ENCODE measurements at places on chromosomes 7 and 10.

GRCh38 chr7:156019308-156019707, 207.0 kb upstream of the SHH start:
- DNase-seq, result no peak

DNA sequence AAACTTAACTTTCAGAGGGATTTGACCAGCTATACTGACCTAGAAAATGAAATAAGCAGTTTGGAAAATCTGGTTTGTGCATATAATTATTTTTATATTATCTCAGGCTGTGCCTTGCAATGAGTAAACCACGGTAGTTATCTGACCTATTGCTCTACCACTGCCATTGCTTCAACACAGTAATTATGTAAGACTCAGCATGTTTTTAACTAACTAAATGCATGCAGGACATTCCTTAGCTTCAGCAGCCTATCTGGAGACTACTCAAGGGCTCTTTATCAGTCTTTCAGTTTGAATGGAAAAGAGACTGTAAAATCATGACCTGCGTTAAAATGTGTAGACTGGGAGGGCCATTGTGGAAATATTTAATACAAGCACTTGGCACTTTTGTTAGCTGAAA, 22.5 kb downstream of the CHN2 start:
- DNase-seq, result no peak

DNA sequence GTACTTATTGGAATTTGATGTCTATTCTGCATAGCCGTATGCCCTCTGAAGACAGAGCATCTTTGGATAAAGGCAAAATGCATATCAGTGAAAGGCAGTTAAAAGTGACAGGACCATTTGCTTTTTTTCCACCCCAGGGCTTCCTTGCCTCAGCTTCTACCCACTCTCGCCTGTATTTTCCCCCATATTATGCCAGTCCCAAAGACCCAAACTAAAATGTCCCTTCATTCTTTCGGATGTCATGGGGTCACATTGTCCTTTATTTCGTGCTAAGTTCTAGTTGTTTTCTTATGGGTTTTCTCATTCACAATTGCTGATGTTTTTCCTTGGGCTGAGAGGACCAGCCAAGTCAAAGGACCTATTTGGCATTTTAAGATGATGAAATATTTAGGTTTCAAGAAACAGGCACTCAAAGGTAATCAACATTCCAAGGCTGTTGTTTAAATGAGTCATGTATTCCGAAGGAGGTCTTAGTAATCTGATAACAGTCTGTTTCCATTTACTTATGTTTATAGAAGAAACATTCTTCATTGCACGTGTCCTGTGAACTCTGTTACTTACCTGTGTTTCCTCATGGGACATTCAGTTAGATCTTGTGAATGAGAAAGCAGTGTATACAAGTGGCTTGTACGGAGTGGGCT, 74.1 kb downstream of the DNAH11 start:
- no peak for DNase-seq

DNA sequence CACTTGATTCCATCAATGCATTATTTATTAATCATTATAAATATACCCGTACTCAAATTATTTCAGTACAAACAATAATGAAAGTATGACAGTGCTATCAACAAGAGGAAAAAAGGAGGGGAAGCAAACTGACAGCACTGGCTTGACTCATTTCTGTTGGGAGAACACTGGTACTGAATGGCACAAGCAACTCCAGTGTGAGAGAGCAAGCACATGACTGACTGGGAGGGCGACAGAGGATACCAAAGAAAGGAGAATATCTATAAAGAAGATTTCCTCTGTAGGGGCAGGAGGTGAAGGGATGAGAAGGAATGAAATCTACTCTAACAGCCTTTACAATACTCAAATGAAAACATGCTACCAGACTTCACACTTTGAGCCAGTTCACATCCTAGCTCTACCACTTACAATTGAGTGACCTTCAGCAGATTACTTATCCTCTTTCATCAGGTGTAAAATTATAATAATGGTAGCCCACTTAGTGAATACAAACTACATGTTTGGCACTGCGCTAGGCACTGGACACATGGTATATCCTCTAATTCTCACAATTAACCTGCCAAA, 1.5 kb downstream of the USP54 start:
- no peak for DNase-seq

DNA sequence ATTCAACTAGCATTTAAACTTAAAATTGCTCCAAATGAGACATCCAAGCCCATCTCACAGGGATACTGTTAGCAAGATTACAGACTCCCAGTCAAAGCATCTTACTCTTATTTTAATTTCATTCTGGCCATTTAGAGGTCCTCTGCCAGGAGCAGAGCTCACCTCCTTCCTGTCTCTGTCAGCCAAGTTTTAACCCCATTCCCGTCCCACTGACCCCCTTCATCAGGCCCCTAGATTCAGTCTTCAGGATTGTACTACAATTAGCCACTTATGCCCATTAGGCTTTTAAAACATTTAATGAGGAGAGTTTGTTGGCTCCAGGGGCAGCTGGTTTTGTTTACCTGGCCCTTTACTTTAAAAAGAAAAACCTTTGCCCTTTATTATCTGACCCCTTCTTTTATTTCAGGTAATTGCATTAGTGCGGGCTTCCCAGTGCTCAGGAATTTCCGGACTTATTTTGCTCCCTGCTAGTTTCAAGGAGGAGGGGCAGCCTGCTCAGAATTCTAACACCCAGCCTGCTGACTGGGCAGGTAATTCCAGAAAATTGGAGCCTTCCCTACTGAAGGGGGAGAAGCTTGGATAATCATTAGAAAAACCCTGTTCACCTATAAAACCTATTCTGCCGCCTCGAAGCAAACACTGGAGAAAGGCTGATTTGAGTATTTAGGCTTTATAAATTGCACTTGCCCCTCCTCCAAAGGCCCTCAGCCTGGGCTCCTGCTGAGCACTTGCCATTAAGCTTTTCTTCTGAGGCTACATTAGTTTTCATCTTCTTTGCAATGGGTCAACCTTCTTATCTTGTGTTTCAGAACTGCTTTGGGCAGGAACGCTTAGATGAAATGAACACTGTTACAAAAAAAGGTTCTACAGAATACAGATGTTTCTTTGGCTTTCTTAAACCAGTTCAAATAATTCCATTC, 200.5 kb upstream of the HPS1 start:
- no peak for DNase-seq

GRCh38 chr10:93436591-93437085, 45.5 kb downstream of the MYOF start:
- no peak for DNase-seq

DNA sequence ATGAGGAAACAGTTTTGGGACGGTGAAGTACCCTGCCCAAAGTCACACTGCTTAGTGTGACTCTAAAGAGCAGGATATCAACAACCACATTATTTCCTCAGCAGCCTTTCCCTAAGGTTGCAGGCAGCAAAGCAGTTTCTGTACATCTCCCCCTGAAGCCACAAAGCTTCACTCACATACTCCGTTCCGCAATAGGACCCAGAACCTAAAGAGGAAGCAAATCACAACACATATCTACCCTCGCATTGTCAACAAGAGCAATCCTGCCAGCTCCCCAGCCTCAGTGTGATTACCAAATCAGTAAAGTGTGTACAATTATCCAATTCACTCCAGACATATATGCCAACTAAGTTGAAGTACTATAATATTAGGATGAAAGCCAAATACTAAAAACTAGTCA, 30.8 kb downstream of the VAX1 start:
- no peak for DNase-seq

DNA sequence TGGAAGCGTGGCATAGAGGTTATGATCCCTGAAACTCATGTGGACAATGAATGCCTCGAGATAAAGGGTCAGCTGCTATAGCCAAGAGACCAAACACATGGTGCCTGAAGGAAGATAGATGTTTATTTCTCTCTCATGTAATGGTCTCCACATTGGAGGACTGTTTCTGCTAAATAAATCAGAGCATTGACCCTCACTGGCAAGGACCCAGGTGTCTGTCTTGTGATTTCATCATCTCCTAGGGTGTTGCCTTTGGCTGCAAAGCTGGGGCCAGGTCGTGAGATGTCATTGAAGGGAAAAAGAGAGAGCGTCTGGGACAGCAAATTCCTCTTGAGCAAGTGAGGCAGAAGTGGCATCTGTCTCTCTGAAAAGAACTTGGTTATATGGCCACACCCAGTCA, 64.6 kb downstream of the JCAD start:
- no peak for DNase-seq

DNA sequence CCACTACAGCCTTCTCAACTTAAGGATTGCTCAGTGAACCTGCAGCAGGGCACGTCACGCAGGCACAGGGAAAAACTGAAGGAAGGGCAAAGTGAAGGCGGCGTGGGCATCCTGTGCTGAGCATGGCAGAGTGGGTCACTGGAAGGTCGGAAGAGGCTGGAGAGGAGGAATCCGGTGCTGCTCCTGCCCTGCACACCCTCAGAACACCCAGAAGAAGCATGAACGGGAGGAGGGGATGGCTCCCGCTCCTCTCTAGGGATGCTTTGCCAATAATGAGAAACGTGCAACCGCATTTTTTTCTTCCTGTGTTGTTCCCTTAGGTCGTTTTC, 175.1 kb downstream of the TNS3 start:
- DNase-seq, result no peak

DNA sequence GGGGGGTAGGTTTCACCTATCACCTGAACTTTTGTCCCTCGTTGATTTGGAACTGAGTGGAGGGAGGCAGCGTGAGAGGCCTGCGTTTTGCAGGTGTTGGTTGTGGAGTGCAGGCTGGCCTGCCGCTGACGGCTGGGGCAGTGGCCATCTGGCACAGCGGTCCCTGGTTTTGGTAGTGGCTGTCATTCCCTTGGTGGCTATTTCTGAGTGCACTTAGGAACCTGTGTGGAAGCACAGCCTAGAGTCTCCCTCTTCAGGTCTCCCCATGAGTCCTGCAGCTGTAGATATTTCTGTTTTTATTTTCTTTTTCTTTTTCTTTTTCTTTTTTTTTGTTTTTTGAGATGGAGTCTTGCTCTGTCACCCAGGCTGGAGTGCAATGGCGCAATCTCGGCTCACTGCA, 129.2 kb downstream of the CUL2 start:
- no peak for DNase-seq

GRCh38 chr7:69599286-69599954, 1.1 kb downstream of the AUTS2 start:
- no peak for DNase-seq

DNA sequence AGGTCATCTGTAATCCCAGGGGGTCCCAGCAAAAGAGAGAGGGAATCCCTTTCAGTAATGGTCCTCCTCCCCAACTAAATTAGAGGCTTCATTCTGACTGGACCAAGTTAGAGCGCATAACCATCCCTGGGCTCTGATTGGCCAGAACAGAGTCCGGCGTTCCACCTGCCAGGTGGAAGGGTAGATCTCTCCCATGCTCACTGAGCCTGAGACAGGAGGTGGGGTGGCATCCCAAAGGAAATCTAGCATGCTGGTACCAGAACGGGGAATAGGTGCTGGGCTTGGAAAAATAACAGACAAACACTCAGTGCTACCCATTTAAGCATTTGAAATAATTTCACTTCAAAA, 21.0 kb upstream of the TSPAN33 start:
- DNase-seq, result no peak

GRCh38 chr7:129610709-129611245, 743 bp upstream of the NRF1 start:
- no peak for DNase-seq

DNA sequence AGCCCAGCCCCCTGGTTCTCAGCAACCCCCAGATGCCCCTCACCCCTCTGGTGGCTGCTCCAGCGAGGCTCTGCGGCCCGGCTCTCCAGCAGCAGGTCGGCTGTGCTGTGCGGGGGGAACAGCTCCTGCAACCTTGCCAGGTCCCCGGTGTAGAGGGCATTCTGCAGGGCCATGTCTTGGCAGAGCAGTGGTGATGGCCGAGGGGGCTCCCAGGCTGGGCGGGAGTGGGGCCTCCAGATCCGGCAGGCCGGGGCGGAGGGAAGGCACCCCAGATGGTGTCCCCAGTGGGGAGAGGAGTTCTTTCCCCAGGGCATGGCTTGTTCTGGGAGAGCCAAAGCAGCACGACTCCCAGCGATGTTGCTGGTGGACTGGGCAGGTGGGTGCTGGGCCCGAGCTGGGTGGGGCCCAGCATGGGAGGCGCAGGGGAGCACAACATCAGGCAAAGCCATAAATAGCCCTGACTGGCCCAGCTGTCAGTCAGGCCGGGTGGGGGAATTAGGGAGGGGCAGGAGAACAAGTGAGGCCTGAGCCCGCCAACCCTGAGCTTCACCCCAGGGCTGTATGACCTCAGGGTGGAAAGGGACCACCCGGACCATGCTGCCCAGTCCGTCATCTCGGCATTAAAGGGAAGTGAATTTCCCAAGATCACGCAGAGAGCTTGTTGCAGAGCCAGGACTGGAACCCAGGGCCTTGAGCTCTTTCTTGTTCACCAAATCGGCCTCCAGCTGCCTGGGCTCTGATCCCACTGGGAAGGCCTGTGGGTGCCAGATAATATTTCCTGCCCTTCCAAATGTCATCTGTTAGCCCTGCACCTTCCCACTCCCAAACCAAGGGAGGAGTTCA, 580 bp upstream of the ASB10 start:
- DNase-seq, result no peak

- DNase-seq, result no peak
These were observed 214.5 kb downstream of the ETV1 start for GRCh38 chr7:13774976-13775375.

Measured in AML-193 (cell line).